Keratinocyte (primary cell): ENCODE measurements at places on chromosomes 1 and 21.

- DNase-seq = no peak
Measured at GRCh38 chr1:187390215-187390818, 561.6 kb downstream of the PLA2G4A start.

DNA sequence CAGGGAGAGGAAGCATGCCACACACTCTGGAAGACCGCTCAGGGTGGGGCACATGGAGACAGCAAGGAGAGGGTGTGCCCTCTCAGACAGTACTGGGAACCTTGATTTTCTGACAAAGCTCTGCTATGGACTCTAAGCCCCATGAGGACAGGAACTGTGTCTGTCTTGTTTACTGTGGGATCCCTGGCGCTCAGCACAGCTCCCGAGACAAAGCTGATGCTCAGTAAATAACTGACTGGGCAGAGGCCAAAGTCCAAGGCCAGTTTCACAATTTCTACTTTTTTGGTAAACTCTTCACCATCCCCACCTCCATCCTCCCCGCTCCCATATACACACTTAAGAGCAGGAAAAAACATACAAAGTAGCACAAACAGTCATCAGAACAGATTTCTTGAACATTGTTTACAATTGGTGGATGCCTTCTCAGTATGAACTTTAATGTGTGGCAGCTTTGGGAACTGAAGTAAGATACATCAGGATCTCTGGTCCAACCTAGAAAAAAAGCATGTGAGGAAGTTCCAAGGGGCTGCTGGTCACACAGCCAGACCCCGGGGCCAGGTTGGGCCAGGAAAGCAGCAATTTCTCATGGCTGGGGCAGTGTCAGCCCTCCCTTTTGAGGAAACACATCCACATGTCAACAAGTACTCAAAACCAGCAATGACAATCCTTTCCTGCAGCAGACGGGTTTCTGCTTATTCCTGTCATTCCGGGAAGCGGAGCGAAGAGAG, 5.6 kb upstream of the AHCYL1 start:
- no peak for DNase-seq

DNA sequence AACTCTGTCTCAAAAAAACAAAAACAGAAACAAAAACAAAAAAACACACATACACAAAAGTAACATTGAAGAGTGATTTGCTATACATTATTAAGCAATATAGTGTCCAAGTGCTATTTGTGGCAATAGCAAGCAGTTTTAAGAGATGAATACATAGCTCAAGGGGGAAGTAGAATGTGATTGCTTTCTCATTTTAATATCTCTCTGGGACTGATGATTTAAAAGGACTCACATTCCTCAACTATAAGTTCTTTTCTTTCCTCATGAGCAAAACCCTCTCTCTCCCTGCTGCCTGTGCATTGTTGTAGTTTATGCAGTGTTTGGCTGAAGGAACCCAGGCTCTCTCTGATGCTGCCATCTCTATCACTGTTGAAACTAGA, 47.0 kb upstream of the CSF1 start:
- no peak for DNase-seq

- DNase-seq = no peak
Measured at GRCh38 chr1:24963099-24963872, 33.2 kb upstream of the RUNX3 start.

DNA sequence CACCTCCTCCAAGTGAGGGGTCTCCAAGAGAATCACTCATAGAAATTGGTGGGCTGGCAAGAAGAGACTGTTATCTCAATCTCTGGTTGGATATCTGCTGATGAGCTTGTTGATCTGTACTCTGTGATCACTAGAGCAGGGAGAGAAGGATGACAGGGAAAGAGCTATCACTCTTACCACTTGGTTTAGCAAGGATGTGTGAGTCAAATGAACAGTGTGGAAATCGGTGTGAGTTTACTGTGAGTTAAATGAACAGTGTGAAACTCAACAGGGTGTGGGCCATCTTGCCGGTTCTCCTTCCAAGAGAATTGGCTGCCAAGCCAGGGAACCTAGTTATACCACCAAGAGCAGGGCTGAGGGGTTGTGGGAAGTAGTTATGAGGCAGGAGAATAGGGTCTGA, 33.3 kb upstream of the CD1D start:
- no peak for DNase-seq

DNA sequence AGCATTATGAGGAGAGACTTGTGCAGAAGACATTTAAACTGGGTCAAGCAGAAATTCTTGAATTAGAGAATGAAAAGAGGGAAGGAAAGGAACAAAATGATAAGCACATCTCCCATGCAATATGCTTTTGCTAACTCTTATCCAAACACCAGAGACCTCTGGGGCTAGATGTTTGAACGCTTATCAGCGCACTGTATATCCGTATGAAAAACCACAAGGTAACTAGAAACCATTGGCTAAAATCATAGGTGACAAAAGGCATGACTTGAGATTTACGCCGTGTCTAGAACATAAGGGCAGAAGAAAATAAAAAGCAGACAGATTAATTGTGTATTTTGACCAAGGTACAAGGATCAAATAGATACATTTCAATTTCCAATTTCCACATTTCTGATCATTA, 38.0 kb upstream of the TIAM1 start:
- no peak for DNase-seq

DNA sequence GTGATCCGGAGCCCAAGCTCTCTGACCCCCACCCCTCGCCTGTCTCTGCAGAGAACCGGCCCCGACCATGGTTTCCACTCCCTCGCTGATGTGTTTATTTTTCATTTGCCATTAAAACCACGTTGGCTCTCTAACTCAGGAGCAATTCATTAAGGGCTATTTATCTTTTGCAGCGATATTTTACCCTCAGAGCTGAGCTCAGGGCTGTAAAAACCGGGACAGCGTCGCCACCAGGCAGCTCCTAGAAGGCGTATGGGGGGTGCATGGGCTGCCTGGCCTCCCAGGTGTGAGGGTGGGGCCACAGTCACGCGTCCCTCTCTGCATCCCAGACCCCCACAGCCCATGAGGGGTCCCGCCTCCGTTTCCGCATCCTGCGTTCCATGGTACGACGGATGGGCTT, 71.4 kb downstream of the PRDM16 start:
- DNase-seq = no peak

GRCh38 chr1:1665815-1666251, 7.0 kb upstream of the CDK11B start:
- no peak for DNase-seq

DNA sequence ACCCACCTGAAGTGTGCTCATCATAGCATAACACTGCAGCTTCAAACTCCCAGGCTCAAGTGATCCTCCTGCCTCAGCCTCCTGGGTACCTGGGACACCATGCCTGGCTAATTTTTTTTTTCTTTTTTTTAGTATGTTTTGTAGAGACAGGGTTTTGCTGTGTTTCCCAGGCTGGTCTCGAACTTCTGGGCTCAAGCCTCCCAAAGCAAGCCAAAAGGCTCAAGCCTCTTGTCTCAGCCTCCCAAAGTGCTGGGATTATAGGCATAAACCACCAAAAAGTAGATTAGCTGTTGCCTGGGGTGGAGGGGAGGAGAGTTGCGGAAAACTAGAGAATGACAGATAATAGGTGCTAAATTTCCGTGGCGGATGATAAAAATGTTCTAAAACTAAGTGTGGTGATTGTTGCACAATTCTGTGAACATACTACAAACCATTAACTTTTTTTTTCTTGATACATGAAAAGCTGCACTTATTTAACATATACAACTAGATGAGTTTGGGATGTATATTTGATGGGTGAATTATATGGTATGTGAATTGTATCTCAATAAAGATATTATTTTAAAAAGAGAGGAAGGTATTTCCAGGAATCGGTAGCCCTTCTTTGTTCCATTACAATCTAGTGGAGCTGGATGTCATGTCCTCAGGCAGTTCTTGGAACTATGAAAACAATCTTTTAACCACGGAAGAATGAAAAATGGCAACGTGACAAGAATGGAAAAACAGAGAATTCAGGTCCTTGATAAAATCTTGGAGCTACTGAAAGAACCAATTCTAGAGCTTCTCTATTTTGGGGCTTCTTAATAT, 27.3 kb upstream of the MED18 start:
- no peak for DNase-seq

- DNase-seq = no peak
Measured at GRCh38 chr1:6588893-6589520, 9.2 kb downstream of the ZBTB48 start.

- DNase-seq = no peak
Measured at GRCh38 chr1:56300836-56301235, 278.5 kb downstream of the PLPP3 start.

GRCh38 chr1:240967070-240967724, 355.2 kb upstream of the GREM2 start:
- no peak for DNase-seq

DNA sequence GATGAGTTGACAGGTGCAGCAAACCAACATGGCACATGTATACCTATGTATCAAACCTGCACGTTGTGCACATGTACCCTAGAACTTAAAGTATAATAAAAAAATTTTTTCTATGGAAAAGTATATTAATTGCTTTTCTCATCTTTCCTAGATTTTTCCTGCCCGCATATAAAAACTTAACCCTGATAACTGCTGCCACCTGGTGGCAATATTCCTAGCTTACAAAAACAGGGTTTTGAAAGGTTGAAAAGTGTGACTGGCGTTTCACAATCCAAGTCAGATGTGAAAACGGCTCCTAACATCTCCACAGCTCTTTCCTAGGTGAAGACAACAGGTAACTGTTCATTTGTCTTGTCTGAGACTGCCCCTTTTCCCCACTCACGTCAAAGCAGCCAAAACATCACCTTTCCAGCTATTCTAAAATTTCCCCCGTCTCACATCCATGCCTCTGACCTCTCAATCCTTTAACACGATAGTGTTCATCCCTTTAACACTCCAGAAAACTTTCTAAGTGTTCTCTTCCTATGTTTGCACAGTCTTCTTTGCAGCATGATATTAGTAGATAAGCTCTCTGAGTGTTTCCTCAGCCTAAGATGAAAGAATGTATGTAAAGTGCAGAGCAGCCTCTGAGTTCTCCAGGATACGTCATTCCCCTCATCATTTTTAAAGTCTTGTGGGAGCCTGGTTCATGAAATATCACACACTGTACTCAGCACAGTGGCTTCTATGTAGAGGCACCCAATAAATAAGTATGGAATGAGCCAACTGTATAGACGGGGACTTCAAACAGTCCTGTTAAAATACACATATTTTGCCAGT, 27.5 kb downstream of the OVGP1 start:
- DNase-seq = no peak

GRCh38 chr1:184191181-184191621, 139.7 kb downstream of the TSEN15 start:
- DNase-seq = no peak

DNA sequence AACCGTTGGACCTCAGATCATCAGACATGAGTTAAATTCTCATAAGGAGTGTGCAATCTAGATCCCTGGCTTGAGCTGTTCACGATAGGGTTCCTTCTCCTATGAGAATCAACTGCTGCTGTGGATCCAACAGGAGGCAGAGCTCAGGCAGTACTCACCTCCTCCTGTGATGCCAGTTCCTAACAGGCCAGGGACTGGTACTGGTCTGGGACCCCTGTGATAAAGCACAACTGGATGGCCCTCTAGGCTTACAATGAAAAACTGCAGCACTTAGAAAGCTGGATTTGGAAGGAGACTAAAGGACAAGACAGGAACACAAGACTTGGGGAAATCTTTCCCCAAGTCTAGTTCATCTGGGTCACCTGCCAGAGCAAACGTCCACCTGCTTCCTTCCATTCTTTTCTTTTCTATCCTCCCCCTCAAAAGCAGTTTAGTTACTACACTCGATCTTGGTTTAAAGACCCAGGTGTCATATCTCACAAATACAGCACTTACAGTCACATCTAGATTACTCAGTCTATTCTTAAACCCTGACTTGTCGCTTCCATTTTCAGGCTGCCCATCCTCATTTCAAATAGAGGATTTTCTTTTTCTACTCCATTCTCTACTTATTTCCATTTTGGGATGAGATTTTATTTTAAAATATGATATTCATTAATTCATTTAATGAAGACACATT, 59.8 kb downstream of the PTPN14 start:
- no peak for DNase-seq

DNA sequence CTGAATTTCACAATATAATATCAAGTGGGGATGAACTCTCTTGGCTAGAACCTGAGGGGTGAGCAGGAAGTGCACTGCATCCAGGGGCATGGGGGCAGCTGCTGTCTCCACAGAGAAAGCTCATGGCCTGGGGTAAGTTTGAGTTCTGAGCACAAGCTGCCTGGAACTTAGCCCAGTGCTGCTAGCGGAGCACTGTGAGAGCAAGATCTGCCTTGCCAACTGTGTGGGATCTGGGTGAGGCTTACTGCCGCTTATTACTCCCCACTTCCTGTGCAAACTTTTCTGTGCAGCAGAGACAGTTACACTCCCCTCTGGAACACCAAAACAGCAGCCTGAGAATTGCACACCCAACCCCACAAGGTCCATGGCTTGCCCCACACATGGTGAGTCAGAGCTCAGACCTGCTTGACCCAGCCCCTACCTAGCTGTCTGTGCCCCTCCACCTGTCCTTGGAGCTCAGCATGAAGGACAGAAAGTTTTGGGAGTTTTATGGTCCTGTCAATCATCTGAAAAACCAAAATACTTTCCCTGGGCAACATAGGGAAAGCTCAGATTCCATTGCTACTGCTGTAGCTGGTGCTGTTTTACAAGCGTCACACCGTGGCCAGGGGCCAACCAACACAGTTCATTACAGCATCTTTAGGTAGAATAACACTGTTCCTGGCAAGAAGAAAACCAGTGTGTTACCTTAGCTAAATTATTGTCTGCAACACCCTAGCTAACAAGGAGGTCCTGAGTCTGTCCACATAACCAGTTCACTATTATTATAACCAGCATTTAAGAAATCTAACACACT, 762.1 kb upstream of the NEGR1 start:
- DNase-seq = no peak

DNA sequence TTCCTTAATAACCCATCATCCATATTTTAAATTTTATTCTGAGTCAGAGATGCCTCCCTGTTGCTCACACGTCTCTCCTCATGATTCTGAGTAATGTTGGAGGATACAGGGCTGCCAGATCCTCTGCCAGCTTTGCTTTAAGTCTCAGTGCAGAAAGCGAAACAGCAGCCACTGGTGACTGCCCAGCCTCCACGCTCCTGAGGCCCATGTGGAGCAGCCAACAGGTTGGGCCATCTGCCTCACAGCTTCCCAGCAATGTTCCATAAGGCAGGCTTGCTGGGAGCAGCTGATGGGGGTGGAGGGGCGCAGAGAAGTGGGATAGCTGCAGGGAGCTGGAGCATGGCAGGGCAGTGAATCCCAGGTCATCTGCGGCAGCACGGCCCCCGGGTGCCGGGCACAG, 104.2 kb downstream of the IGSF21 start:
- DNase-seq = no peak

- no peak for DNase-seq
Measured at GRCh38 chr1:166272155-166272554, 105.4 kb upstream of the FAM78B start.

DNA sequence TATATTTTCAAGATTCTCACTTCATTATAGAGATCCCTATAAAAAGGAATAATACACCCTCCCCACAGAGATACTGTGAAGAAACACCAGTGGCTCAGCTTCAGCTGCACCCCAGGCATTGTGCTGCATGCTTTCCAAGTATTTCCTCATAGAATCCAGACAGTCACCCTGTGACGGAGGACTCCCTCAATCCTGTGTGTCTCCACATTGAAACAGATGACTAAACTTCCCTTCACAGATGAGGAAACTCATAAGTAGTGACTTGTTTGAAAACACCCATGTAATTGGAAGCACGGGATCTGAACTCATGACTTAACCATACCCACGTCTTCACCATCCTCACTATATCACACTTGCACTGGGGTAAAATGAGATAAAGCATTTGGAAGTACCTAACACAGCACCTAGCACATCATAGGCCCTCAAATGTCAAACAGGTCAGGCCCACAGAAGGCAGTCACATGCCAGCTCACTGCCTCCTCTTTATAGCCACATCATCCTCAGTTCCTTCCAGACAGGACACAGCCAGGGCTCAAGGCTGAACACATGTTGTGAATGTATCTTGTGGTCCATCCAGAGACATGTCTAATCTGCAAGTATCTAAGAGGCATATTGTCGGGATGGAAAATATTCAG, 55.2 kb downstream of the GPR161 start:
- no peak for DNase-seq
